ENCODE measurements at places on chromosomes 6 and 20.

GRCh38 chr6:145532361-145532760, 203.0 kb downstream of the EPM2A start:
- no peak for DNase-seq

GRCh38 chr6:169990095-169991030, 238.9 kb downstream of the ERMARD start:
- peak; percentile 35 for DNase-seq

DNA sequence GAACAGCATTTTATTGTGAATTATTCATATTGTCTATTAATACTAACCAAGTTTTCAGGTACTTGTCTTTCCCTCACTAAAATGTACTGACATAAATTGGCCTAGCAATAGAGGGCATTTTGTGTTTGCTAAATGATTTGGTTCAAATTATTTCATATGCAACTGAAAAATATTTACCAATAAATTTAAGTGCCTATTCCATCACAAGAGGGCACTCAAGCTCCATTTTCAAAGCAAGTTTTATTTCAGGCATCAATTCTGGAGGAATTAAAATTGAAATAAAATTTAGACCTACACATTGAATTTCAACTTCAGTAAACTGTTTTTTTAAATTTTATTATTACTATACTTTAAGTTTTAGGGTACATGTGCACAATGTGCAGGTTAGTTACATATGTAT, 114.3 kb upstream of the SYNCRIP start:
- no peak for DNase-seq

DNA sequence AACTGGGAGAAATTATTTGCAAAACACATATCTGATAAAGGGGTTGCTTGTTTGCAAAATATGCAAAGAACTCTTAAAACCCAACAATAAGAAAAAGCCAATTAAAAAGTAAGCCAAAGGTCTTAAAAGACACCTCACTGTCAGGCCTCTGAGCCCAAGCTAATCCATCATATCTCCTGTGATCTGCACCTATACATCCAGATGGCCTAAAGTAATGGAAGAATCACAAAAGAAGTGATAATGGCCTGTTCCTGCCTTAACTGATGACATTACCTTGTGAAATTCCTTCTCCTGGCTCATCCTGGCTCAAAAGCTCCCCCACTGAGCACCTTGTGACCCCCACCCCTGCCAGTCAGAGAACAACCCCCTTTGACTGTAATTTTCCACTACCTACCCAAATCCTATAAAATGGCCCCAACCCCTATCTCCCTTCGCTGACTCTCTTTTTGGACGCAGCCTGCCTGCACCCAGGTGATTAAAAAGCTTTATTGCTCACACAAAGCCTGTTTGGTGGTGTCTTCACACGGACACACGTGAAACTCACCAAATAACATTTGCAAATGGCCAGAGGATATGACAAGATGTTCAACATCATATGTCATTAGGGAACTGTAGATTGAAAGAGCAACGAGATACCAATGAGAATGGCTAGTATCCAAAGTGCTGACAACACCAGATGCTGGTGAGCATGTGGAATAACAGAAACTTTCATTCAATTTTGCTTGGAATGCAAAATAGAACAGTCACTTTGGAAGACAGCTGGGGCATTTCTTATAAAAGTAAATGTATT, 565.0 kb upstream of the ADGRB3 start:
- DNase-seq, result no peak

GRCh38 chr20:55579802-55580201, 425.5 kb downstream of the CBLN4 start:
- no peak for DNase-seq

DNA sequence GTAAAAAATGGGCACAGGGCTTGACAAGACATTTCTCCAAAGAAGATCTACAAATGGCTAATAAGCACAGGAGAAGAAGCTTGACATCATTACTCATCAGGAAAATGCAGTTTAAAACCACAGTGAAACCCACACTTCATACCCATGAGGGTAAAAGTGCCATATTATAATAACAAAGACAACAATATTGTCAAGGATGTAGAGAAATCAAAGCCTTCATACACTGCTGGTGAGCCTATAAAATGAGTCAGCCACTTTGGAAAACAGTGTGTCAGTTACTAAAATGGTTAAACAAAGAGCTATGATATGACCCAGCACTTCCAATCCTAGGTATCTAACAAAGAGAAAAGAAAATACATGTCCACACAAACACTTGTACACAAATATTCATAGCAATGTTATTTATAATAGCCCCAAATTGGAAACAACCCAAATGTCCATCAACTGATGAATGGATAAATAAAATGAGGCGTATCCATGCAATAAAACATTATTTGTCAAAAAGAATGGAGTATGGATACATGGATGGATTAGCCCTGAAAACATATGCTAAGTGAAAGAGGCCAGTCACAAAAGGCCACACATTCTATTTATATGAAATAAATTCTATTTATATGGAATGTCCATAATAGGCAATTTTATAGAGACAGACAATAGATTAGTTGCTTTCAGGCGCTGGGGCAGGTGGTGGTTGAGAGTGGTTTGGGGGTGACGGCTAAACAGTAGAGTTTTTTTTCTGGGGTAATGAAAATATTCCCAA, 11.5 kb upstream of the IL20RA start:
- no peak for DNase-seq

DNA sequence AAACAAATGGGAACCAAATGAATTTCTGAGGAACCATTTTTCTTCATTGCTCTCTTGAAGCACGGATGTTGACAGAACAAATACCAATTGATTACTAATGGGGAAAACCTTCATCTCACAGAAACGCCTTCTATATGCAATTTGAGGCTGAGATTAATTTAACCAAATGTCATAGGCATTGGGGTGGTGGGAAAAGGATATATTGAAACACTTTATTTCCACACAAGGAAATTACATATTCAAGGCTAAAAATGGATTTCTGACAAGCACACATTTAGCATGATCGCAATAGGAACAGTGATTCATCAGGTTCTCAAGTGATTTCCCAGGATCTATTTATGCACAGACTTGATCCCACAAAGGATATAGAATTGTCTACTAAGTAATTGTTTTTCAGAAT, 88.9 kb downstream of the COL12A1 start:
- no peak for DNase-seq

GRCh38 chr6:5665173-5665572, 341.6 kb downstream of the NRN1 start:
- no peak for DNase-seq
